Glutamatergic neuron (in vitro differentiated cells): ENCODE measurements at places on chromosomes 4 and X. TPM values are rescaled to one million over a fixed set of nuclear protein-coding genes. Genes with fewer than 3 reads are reported as not detected.

SMR3B gene
- total RNA-seq = not detected

SH3RF1 gene
- total RNA-seq = 35.2 TPM

TCEAL2 gene
- 6.3 TPM for total RNA-seq

MAGEB10 gene
- not detected for total RNA-seq

SRD5A3 gene
- 12.7 TPM for total RNA-seq

GRSF1 gene
- total RNA-seq = 61.1 TPM

FGFR3 gene
- total RNA-seq = 11.3 TPM

SSX2B gene
- not detected for total RNA-seq

IL15 gene
- total RNA-seq = not detected

GLUD2 gene
- 0.27 TPM for total RNA-seq

CHIC2 gene
- total RNA-seq = 14.5 TPM

ABLIM2 gene
- 7.5 TPM for total RNA-seq
